Large intestine (tissue), 12 donors: ENCODE measurements at places on chromosomes 16 and 17. TPM values are rescaled to one million over a fixed set of nuclear protein-coding genes. Genes with fewer than 3 reads are reported as not detected.

THUMPD1 gene
- polyA plus RNA-seq: 49.4 TPM

DNA sequence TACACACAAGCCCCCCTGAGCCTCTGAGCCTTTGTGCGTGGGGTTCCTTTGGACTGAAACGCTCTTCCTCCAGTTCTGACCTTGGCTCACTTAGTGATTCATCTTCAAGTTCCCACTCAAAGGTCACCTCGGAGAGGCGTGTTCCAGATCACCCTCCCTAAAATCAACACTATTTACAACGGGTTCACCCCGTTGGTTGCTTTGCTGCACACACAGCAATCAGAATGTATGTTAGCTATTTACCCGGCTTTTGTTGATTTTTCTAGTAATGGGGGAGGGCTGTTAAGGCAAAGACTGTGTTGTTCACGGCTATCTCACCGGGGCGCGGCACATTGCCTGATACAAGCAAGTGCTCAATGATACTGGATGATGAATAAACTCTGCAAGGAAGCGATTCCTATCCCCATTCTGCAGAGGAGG is 977 bp downstream of the NAGPA start:
- H3K27ac ChIP-seq: peak overlapping the region; percentile 52
- no peaks in the 10 kb centered on the region for H3K27me3 ChIP-seq
- no peak for DNase-seq
- peak overlapping the region; percentile 68 for H3K4me3 ChIP-seq
- peaks cover 20% of the 10 kb centered on the region for H3K36me3 ChIP-seq

TMC7 gene
- polyA plus RNA-seq: 7.7 TPM

- no peak for DNase-seq
- H3K4me1 ChIP-seq: peaks cover 13% of the 10 kb centered on the region
- peak overlapping the region; percentile 79 for H3K4me3 ChIP-seq
- peaks cover 8% of the 10 kb centered on the region for H3K36me3 ChIP-seq
- H3K27me3 ChIP-seq: no peaks in the 10 kb centered on the region
Measured at GRCh38 chr17:28948342-28948741, 3.0 kb downstream of the PHF12 start.

DNA sequence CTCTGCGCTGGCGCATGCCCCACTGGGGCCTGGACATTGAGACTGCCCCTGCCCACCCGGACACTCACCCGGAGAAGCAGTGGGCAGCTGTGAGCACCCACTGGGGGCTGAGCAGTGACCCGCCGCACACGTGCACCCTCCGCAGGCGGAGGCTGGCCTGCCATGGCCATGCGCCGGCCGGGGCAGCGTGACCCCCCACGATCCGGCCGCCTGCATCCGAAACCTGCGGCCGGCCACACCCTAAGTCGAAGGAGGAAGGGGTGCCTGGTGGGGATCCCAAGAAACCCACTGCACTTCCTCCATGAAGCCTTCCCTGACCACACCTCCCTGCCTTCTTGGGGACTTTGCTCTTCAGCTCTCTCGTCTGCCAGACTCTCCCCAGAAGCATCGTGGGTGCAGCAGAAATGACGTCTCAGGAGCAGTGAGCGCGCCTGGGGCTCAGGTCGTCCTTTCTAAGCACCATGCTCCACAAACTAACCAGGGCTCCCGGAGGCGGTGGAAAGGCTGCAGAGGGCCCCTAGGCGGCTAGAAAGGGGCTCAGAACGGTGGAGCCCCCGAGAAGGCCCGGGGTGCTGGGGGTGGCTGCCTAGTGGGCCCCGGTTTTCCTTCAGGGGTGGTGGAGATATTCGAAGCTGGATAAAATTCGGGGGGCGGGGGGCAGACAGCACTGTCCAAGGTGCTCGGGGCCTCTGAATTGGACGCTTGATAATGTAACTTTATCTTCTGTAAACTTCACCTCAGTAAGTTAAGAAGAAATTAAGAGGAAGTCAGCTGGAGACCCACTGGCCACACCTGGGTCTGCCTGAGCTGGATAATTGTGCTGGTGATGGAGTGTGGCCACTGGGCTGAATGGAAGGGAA is 1.5 kb downstream of the TPSG1 start:
- peaks cover 2% of the 10 kb centered on the region for H3K36me3 ChIP-seq
- H3K4me3 ChIP-seq: no peak overlapping the region
- peaks cover 14% of the 10 kb centered on the region for H3K4me1 ChIP-seq
- H3K27ac ChIP-seq: no peak overlapping the region
- peak; percentile 32 for DNase-seq

GDPD1 gene
- polyA plus RNA-seq: 3.6 TPM

- peaks cover 37% of the 10 kb centered on the region for H3K27me3 ChIP-seq
- peak; percentile 24 for DNase-seq
- H3K4me3 ChIP-seq: peak overlapping the region; percentile 32
- H3K27ac ChIP-seq: no peak overlapping the region
Measured at GRCh38 chr16:69106491-69107315, 1.2 kb downstream of the HAS3 start.

DNA sequence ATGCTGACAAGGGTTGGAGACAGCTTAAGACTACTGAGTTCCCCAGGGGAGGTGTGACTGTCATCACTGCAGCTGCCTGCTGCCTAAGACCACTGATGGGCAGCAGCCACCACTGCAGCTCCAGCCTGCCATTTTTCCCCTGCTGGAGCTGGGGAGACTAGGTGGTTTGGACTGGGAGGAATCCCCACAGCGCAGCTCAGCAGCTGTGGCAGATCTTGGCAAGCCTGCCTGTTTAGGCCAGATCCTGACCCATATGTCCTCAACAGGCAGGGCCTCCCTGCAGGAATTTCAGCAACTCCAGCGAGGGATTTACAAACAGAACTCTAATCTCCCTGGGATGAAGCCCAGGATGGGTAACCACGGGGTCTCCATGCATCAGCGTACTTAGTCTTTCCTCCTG is 356.4 kb upstream of the TOM1L1 start:
- H3K36me3 ChIP-seq: no peaks in the 10 kb centered on the region
- H3K4me3 ChIP-seq: no peak overlapping the region
- no peaks in the 10 kb centered on the region for H3K4me1 ChIP-seq
- no peaks in the 10 kb centered on the region for H3K27me3 ChIP-seq
- no peak for DNase-seq

DNA sequence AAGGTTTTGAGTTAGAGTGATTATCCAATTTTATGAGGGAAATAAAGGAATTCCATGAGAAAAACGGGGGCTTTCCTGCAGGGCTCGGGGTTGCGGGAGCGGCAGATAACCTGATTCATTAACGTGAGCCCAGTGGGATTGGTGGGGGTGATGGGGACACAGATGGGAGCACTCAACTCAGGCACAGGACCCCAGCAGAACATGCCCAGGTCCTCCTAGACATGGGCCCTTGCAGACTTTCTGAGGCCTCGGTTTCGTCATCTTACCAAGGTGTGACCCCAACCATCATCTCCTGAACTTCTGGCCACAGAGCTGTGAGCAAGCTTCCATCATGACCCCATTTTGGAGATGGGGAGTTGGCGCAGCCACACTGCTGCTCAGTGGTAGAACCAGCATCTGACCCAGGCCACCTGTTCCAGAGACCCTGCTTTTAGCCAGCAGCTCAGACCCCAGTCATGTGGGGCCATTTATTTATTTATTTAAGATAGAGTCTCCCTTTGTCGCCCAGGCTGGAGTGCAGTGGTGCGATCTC is 22.3 kb downstream of the CARHSP1 start:
- no peaks in the 10 kb centered on the region for H3K27me3 ChIP-seq
- H3K4me3 ChIP-seq: no peak overlapping the region

ACAP1 gene
- polyA plus RNA-seq: 12.2 TPM

NTN1 gene
- 11.3 TPM for polyA plus RNA-seq

GRCh38 chr17:60769327-60769726 is 91.7 kb downstream of the BCAS3 start:
- H3K4me1 ChIP-seq: no peaks in the 10 kb centered on the region
- H3K27ac ChIP-seq: no peak overlapping the region
- no peaks in the 10 kb centered on the region for H3K27me3 ChIP-seq
- H3K4me3 ChIP-seq: no peak overlapping the region
- no peak for DNase-seq

- H3K4me1 ChIP-seq: no peaks in the 10 kb centered on the region
- H3K36me3 ChIP-seq: peaks cover 58% of the 10 kb centered on the region
- no peak overlapping the region for H3K27ac ChIP-seq
- no peaks in the 10 kb centered on the region for H3K27me3 ChIP-seq
- DNase-seq: no peak
Measured at GRCh38 chr16:14244196-14245010, 173.3 kb downstream of the MRTFB start.

FBXW10 gene
- 1.1 TPM for polyA plus RNA-seq

RASD1 gene
- 20.0 TPM for polyA plus RNA-seq

DNA sequence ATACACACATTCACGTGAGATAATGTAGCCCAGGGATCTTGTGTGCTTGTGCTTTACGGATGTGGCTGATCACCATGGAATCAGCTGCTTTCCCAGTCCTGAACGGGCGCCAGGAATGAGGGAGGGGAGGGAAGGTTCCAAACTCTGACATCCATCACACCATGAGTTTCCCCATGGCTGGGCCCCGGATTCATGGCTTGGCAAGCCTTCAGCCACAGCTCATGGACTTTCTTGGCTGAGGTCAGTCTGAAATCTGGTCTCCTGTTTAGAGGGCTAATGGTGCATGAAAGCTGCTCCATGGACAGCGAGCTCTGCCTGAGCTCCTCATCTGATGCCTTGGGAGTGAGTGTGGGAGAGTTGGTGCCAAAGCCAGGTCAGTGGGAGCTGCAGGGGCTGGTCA is 767.6 kb upstream of the EEF2KMT start:
- no peak overlapping the region for H3K27ac ChIP-seq
- H3K4me3 ChIP-seq: no peak overlapping the region
- no peaks in the 10 kb centered on the region for H3K36me3 ChIP-seq
- DNase-seq: no peak

GRCh38 chr17:65270499-65271253 is 133.5 kb downstream of the RGS9 start:
- no peaks in the 10 kb centered on the region for H3K36me3 ChIP-seq
- H3K27me3 ChIP-seq: no peaks in the 10 kb centered on the region
- no peak overlapping the region for H3K4me3 ChIP-seq
- no peaks in the 10 kb centered on the region for H3K4me1 ChIP-seq
- no peak overlapping the region for H3K27ac ChIP-seq
- no peak for DNase-seq

DNA sequence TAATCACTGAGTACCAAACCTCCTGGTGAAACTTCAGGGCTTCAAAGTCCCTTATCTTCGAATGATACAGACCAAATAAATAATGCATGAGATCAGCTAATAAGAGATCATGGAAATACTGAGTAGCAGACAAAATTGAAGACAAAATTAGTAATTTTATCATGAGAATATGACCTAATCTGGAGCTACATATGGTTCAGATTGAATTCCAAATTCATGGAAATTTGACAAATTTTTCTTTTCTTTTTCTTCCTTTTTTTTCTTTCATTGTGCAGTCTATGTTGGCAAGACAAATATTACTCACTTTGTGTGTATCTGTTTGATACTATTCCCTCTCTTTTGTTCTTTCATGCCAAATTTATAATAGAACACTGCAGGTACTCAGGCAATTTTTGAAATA is 218.1 kb upstream of the KCNJ16 start:
- H3K27ac ChIP-seq: no peak overlapping the region
- H3K27me3 ChIP-seq: no peaks in the 10 kb centered on the region
- no peaks in the 10 kb centered on the region for H3K36me3 ChIP-seq
- no peak for DNase-seq
- no peak overlapping the region for H3K4me3 ChIP-seq

SPATA22 gene
- polyA plus RNA-seq: not detected

DNA sequence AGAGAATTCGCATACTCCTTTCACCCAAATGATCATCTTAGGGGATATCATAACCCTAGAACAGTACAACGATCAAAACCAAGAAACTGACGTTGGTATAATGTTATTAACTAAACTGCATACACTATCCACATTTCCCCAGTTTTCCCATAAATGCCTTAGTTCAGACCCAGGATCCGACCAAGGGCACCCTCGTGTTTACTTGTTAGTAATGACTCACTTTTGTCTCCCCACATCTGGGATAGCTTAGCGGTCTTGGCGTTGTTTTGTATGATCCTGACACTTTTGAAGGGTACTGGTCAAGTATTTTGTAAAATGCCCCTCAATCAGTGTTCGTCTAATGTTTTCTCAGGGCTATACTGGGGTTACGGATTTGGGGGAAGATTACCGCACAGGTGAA is 8.0 kb downstream of the HS3ST3A1 start:
- no peak overlapping the region for H3K27ac ChIP-seq
- no peaks in the 10 kb centered on the region for H3K36me3 ChIP-seq
- no peak for DNase-seq

GRCh38 chr17:43613917-43614316 is 47.8 kb downstream of the MEOX1 start:
- DNase-seq: no peak
- no peaks in the 10 kb centered on the region for H3K36me3 ChIP-seq
- no peak overlapping the region for H3K27ac ChIP-seq
- H3K27me3 ChIP-seq: no peaks in the 10 kb centered on the region
- H3K4me3 ChIP-seq: no peak overlapping the region

- H3K36me3 ChIP-seq: no peaks in the 10 kb centered on the region
- H3K4me1 ChIP-seq: no peaks in the 10 kb centered on the region
- no peak for DNase-seq
- H3K27me3 ChIP-seq: peaks cover 4% of the 10 kb centered on the region
Measured at GRCh38 chr16:51035711-51036110, 115.4 kb downstream of the SALL1 start.

- peaks cover 20% of the 10 kb centered on the region for H3K4me1 ChIP-seq
- H3K4me3 ChIP-seq: no peak overlapping the region
- no peaks in the 10 kb centered on the region for H3K27me3 ChIP-seq
Measured at GRCh38 chr16:88815901-88816589, 4.3 kb upstream of the APRT start.

IST1 gene
- 236 TPM for polyA plus RNA-seq

DNA sequence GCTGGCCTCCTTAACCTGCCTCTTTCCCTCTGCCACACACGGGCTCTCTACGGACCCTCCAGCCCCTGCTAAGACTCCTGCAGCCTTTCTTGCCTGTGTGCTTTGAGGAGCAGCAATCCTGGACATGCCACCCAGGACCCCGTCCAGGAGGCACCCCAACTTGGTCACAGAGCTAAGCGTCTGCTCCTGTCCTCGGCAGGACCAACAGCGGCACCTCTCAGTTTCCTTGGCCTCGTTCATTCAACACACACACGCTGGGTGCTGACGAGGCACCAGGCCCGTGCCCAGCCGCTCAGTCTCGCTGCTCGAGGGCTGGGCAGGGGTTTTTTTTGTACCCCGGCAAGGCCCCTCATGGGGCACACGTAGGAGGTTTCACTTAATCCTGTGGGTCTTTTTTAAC is 15.2 kb downstream of the RPH3AL start:
- no peak overlapping the region for H3K4me3 ChIP-seq
- no peaks in the 10 kb centered on the region for H3K27me3 ChIP-seq
- H3K27ac ChIP-seq: no peak overlapping the region
- H3K4me1 ChIP-seq: peaks cover 5% of the 10 kb centered on the region

DNA sequence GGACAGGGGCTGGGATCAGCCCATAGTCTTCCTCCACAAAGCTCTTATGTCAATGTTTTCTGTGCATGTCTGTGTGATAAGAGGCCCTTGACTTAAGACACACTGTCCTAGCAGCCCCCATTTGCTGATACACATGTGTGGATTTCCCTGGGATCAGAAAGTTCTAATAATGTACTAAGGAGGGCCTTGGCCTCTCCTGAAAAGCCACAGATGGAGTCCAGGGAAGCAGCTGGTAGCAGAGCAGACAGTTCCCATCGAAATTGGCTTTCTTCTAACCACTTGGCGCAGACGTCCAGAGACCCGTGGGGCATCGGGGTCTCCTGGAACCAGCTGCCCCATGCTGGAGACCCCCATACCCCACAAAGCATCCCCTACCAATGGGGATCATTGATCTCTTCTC is 4.3 kb upstream of the GP2 start:
- no peaks in the 10 kb centered on the region for H3K27me3 ChIP-seq
- DNase-seq: no peak
- peaks cover 8% of the 10 kb centered on the region for H3K4me1 ChIP-seq
- H3K36me3 ChIP-seq: no peaks in the 10 kb centered on the region
